Renal cortex interstitium (tissue), 15 donors: ENCODE measurements at places on chromosomes 16 and 17. TPM values are rescaled to one million over a fixed set of nuclear protein-coding genes. Genes with fewer than 3 reads are reported as not detected.

Gene OR3A3
- 0.06 TPM for polyA plus RNA-seq

Gene CHST5
- 0.42 TPM for polyA plus RNA-seq

Gene MMP15
- 10.9 TPM for polyA plus RNA-seq

Gene KRT17
- 1.6 TPM for polyA plus RNA-seq

Gene NRN1L
- polyA plus RNA-seq: 0.43 TPM

Gene HSD17B1
- 5.9 TPM for polyA plus RNA-seq

Gene CCDC200
- polyA plus RNA-seq: 11.3 TPM

- no peak for DNase-seq
Measured at GRCh38 chr16:88597856-88598491, 27.8 kb downstream of the ZC3H18 start.

GRCh38 chr17:76740329-76741118 lies 2.6 kb downstream of the MFSD11 start:
- no peak for DNase-seq

DNA sequence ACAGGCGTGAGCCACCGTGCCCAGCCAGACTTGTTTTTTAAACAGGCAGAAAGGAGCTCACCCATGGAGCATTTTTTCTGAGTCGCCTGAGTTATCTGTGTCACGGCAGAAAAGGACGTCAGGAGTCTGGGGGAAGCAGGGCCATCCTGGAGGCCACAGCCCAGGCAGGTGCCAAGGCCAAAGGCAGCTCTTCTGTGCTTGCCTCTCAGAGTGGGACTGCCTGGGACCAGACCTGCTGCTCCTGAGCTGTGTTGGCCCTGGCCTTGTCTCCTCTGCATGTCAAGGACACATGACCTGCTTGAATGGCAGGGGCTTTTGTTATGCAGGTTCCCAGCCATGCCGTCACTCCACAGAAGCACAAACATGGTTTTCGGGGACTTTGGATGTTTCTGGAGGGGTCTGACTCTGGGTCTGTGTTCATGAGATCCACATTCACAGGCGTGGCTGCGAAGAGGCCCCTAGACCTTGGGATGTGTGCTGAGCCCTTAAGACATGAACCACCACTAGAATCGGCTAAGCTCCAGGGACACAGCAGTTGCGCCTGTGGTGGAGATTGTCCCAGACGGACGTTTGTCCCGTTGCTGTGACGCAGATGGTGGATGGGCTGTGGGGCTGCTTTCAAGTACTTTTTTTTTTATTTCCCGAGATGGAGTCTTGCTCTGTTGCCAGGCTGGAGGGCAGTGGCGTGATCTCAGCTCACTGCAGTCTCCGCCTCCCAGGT lies 33.8 kb downstream of the FOXK2 start:
- DNase-seq: no peak

DNA sequence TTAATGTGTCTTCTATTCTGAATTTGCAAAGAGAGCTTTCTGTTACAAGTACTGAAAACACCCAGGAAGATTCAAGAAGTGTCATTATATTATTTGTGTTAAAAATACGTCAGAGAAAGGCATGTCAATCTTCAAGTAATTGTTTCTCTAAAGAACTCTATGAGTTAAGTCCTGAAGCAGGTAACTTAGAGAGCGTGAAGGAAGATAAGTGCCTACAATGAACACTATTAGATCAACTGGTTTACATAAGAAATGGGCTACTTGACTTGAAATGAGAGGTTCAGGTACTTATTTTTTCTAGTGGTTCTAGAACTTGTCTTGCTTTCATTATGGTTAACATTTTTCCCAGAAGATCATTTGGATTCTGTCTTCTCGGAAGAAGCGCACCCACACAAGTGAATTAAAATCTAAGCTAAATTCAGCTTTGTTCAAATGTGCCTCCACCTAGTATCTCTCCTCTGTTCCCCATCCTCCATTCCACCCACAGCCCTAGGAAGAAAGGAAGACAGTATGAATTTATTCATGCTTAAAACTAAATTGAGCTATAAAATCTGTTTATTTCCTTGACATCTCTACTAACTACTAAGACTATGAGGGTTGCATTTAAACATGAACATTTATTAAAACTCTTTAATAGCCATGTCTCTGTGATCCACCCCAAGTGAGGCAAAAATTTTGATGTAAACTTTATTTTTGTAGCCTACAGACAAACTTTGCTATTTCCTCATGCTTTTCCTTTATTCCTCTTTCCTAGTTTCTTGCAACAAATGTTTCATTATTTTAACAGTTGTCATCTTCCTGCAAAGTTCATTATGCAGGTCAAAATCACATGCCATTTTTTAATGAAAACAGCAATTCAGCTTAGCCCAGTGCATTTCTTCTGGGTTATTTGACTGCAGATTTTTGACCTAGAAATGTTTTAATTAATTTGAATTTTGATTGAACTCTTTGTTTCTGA lies 206.8 kb downstream of the KCNJ2 start:
- no peak for DNase-seq

DNA sequence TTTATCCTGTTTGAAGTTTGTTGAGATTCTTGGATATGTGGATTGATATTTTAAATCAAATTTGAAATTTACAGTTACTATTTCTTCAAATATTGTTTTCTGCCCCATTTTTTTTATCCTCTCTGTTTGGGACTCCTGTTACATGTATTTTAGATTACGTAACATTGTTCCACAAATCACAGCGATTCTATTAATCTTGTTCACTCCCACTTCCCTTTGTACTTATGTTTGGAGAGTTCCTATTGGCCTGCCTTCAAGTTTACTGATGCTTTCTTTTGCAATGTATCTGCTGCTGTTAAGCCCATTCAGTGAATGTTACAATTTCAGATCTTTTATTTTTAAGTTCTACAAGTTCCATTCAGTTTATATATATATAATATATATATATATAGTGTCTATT lies 288.3 kb upstream of the TNRC6C start:
- no peak for DNase-seq

- DNase-seq: no peak
Measured at GRCh38 chr17:55426851-55427586, 5.4 kb upstream of the MMD start.

GRCh38 chr17:30530346-30531025 lies 53.3 kb downstream of the GOSR1 start:
- DNase-seq: no peak

- DNase-seq: no peak
Measured at GRCh38 chr16:69382421-69382820, 3.4 kb downstream of the TERF2 start.

DNA sequence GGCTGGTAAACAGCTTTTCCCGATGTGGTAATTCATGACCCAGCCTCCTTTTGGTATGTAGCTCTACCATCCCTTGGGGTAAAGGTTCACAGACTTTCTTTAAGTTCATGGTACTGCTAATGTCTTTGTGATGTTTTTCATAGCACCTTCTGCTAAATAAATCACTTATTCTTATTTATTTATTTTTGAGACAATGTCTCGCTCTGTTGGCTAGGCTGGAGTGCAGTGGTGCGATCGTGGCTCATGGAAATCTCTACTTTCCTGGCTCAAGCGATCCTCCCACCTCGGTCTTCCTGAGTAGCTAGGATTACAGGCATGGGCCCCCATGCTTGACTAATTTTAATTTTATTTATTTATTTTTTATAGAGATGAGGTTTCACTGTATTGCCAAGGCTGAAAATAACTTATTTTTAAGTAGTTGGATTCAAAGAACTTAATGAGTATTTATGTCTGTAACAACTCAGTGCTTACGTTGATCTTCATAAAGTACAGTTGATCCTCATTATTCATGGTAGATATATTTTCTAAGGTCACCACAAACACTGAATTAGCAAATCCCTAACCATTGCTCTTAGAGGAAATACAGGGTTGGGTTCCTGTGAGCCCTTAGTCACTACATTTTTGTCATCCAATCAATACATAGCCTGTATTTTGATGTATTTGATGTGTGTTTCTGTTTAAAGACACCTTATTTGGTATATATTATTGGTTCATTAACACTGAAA lies 97.1 kb downstream of the SHISA9 start:
- DNase-seq: peak; percentile 51

DNA sequence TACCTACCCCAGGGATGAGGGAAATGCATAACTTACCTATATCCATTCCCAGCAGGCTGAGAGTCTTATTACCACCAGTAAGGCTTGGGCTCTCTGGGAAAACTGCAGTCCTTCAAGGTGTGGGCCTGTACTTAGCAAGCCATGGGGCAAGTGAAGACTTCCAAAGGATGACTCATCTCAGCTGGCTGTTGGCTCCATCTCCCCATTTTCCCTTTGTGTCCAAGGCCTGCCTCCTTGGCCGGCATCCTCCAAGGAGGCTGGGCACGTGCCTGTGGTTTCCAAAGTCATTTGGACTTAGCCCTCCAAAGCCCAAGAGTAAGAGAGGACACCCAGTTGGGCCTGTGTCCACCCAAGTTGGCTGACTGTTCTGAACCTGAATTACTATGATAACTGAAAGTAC lies 89.8 kb downstream of the TMEM100 start:
- DNase-seq: no peak

DNA sequence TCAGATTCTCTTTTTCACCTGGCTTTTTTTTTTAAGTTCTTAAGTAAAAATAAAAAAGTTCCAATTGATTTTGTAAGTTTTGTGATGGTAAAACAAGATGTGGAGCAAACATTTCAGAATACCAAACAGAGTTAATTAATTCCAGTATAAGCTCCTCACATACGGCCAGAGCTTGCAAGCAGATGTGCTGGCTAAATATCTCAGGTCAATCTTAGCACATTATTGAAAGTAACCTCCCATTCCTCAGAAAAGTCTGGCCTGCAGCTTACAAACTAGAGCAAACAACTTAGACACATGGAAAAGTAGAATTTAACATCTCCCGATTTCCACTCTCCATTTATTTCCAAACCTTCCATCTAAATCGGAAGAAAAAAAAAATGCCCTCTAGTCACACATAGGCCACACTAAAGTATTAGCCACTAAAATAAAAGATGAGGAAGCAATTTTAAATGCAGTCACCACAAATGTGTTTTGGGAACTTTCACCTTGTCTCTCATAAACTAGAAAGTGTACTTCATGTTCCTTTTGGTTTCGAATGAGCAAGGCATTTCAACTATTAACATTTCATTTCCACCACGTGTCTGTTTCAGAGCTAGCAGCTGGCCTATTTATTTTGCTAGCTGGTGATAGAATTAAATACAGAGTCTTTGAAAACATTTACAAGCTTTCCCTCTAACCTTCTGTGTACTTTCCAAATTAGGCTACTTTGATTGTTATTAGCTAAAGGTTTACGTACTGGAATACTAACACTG lies 143.3 kb downstream of the STX8 start:
- DNase-seq: no peak

GRCh38 chr17:11495613-11496012 lies 102.7 kb upstream of the DNAH9 start:
- peak; percentile 68 for DNase-seq
